Fibroblast of lung (primary cell): ENCODE measurements at places on chromosomes 7 and 10.
A peak's percentile ranks its signal among the peaks of the same experiment; 100 is the strongest.

GRCh38 chr7:37245590-37245989 is 203.1 kb downstream of the ELMO1 start:
- no peak for DNase-seq

DNA sequence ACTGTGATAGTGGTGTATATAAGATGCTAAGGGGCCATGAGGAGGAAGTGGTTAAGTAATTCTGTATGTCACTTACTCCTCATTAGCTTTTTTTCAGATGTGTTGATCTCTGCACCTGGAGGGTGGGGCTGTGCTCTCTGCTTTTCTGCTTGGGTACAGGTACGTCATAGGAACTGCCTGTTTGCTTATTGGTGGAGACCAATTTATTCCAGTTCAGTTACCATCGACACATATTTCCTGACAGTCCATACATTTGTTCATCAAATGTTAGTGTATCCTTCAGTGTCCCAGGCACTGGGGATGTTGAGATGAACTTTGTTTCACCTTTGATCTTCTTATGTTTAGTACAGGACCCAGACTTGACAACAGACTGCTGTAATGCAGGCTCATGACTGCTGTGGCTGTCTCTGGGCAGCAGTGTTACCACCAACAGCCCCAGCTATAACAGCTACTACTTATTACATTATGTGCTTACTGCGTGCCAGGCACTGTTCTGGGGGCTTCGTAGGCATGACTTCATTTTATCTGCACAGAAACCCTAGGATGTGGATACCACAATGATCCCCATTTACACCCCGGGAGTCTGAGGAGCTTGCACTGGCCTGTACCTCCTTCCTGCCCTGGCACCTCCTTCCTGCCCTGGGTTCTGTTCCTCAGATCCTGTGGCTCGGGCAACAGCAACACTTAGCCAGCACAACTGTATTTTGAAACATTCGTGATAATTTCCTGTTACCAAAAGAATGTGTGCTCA is 87.4 kb downstream of the BUB3 start:
- DNase-seq: no peak

GRCh38 chr7:95472581-95473161 is 13.1 kb upstream of the ASB4 start:
- peak; percentile 24 for DNase-seq

DNA sequence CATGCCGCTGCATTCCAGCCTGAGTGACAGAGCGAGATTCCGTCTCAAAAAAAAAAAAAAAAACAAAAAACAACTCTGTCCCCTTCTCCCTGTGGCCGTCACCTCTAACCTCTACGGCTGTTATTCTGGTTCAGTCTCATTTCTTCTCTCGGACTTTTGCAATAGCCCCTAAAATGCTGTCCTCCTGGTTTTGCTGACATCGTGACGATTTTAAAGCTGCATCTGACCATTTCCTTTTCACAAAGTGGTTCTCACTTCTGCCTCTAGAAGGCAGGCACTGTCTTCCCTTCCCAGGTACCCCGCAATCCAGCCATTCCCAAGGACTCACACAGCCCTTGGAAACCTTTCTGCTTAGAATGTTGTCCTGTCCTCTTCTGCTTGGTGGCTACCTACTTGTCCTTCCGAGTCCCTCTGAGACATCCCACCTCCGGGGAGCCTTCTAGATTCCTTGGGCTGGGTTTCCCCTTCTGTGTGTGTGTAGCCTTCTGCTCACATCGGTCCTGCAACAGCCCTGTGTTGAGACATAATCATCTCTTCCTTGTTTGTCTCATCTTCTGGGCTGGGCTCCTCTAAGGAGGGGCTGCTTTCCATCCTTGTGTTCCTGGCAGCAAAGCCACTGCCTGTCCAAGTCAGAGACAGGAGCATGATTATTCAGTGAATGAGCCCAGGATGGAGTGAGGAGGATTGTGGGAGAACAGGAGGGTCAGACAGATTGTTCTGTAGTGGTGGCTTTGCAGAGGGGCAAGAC is 83.1 kb downstream of the GRK5 start:
- DNase-seq: no peak

GRCh38 chr7:120996333-120996987 is 7.9 kb downstream of the CPED1 start:
- peak; percentile 96 for DNase-seq

DNA sequence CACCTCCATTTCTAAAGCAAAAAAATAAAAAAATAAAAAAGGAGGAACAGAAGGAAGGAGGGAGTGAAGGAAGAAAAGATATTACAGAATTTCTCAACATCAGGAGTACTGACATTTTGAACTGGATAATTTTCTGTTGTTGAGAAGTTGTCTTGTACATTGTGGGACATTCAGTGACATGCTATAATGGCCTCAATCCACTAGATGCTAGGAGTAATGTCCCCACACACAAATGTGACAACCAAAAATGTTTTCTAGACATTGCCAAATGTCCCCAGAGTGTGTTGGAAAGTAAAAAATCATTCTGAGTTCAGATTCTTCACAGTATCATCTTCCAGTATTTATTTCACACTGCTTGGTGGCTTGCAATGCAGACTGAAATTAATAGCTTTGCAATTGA is 6.5 kb downstream of the ZNF438 start:
- no peak for DNase-seq
